ENCODE measurements at places on chromosomes 4 and X.

DNA sequence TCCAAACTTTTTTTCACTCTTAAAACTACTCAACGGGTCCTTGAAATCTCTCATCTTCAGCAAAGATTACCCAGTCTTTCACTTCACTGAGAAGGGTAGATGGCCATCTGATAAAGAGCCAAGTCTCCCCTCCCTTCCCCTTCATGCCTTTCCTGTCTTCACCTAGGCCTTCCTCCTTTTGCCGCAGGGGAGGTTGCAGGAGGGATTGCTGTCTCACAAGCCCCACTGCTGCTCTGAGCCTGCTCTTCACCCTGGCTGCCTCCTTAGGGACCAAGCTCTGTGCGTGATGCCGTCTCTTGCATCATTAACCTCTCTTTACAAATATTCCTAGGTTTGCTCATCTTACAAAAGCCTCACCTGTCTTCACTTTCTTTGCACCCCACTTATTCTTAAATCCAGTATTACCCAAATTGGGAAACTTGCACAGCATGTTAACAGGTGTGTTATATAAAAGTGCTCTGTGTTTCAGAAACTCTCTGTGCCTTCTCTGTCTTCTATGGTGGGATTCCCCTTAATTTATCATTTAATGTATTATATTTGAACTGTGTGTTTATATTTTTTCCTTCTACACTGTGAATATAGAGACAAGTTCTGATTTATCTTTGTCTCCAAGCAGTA, 3.8 kb downstream of the ZFX start:
- DNase-seq, result no peak

DNA sequence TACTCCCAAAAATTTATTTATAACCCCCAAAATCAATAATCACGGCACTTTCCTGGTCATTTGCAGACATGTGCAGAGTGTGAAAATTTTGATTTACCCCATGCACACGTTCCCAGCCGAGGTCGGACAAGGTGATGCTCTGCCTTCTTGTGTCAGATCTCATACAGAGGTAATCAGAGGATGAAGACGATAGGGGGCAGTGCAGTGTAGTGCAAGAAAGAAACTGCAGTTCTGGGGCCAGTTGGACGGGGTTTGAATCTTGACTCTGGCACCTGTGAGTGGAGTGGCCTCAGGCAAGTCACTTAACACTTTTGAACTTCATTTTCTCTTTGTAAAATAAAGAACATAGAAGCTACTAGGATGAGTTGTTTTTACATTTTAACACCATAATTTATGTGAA, 88.4 kb downstream of the FRMPD3 start:
- DNase-seq, result no peak

DNA sequence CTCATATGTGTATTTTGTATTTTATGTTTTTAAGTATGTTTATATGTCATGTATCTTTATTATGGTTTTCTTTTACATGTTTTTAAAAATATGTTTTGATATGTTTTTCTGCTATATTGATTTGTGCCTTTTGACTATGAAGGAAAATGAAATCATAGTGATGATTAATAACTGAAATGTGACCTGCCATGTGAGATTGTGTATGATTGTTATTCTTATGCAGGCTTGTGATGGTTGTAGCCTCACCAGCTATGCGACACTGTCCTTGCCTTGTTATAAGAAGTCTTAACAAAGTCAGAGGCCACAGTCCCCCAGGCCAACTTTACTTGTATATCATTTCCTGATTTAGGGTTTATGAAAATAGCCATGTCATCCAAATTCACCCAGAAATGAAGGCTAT, 83.2 kb downstream of the TMEM131L start:
- no peak for DNase-seq

GRCh38 chrX:153494061-153494460, 719 bp upstream of the BGN start:
- no peak for DNase-seq

GRCh38 chr4:76605099-76605563, 170.1 kb downstream of the SHROOM3 start:
- DNase-seq, result no peak
